ENCODE measurements at places on chromosomes 4 and X.

- no peaks in the 10 kb centered on the region for H3K27me3 ChIP-seq
- no peaks in the 10 kb centered on the region for H3K4me1 ChIP-seq
- H3K4me3 ChIP-seq: no peak overlapping the region
- no peak overlapping the region for H3K27ac ChIP-seq
These were observed 578.2 kb downstream of the FAM133A start for GRCh38 chrX:94252211-94252610.

GRCh38 chrX:41478381-41478911 is 31.3 kb downstream of the NYX start:
- H3K27ac ChIP-seq: no peak overlapping the region
- no peaks in the 10 kb centered on the region for H3K27me3 ChIP-seq
- H3K36me3 ChIP-seq: no peaks in the 10 kb centered on the region
- no peak for DNase-seq

DNA sequence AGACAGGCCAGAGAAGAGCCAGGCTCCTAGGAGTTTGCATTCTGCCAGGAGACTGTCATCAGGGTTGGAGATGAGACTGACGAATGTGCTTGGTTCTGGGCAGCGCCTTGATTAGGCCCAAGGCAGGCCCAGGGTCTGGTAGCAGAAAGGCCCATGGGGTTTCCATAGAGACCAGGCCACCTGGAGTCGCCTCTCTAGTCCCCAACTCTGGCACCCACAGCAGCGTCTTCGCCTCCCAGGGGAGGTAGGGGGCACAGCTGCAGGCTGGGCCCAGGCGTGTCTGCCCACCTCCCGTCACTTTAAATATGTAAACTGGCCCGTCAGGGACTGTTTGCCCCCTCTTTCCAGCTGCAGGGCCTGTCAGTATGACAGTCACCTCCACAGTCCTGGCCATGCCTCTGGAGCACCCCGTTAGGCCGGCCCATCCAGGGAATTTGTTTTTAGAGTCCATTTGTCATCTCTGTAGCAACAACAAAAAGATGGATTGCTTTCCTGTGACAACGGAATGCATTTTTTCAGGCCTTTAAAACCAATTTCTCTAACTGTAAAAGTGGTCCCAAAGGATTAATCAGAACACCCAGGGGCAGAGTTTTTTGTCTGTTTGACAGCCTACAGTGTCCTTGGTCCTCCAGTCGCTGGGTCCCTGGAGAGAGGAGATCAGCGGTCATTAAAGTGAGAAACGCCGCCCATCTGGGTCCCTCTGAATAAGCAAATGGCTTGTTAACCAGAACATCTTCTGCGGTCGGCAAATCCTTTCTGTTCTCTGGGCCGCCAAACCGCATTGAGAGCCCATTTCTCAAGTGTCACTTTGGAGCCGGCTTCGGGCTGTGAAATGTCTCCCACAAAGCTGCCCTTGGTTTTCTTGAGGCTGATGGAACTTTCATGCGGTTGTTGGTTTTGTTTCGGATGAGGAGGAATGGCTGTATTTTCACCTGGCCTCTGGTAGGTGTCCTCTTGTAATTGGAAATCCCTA is 153.0 kb upstream of the PSAPL1 start:
- peaks cover 6% of the 10 kb centered on the region for H3K27me3 ChIP-seq
- DNase-seq: no peak
- H3K4me3 ChIP-seq: no peak overlapping the region
- H3K4me1 ChIP-seq: peaks cover 2% of the 10 kb centered on the region
- H3K27ac ChIP-seq: no peak overlapping the region

DNA sequence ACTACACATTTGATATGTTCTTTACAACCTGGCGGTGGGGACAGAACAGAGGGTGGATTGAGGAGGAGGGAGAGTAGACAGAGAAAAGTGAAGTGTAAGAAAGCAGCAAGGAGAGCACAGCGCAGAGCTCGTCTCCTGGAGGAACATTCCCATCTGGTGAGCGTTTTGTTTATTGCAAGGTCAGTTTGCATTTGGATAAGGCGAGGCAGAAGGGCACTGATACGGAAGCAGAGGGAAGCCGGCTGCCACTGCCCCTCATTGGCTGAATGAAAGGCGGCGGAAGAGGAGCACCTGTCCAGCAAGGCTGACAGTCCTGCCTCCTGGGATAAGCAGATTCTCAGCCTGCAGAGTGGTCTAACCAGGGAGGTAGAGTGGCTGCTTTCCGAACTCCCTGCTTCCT is 83.2 kb downstream of the GPR143 start:
- peaks cover under 1% of the 10 kb centered on the region for H3K27me3 ChIP-seq
- no peak for DNase-seq
- no peak overlapping the region for H3K27ac ChIP-seq
- H3K4me3 ChIP-seq: no peak overlapping the region
- H3K4me1 ChIP-seq: no peaks in the 10 kb centered on the region

- DNase-seq: peak; percentile 15
- H3K27ac ChIP-seq: peak overlapping the region; percentile 98
- H3K36me3 ChIP-seq: no peaks in the 10 kb centered on the region
- peak overlapping the region; percentile 98 for H3K4me3 ChIP-seq
These were observed 712 bp downstream of the STX18 start for GRCh38 chr4:4541040-4541631.

DNA sequence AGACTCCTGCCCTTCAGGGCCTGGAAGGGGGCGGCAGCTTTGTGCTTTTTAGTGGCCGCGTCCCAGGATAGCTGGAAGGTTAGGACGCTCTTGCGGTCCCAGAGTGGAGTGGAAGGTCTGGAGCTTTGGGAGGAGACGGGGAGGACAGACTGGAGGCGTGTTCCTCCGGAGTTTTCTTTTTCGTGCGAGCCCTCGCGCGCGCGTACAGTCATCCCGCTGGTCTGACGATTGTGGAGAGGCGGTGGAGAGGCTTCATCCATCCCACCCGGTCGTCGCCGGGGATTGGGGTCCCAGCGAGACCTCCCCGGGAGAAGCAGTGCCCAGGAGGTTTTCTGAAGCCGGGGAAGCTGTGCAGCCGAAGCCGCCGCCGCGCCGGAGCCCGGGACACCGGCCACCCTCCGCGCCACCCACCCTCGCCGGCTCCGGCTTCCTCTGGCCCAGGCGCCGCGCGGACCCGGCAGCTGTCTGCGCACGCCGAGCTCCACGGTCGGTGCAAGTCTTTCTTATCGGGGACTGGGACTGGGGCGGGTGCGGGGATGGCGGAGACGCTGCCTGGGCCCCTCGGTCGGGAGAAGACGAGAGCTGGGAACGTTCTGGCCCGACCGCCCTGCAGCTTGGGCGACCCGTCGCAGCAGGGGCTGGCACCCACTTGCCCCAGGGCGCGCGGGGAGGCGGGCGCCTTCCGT is at the start of gene EDNRA:
Gene EDNRA, plus strand, starts transcription at position 207 of the 686 bp plus-strand sequence. CDS start 4,585 bp downstream, outside the sequence.
- H3K27me3 ChIP-seq: peaks cover 4% of the 10 kb centered on the region
- H3K27ac ChIP-seq: no peak within 1 kb of the TSS
- no peaks in the 10 kb centered on the region for H3K36me3 ChIP-seq
- DNase-seq: peak; percentile 51

- no peaks in the 10 kb centered on the region for H3K4me1 ChIP-seq
- H3K27ac ChIP-seq: no peak overlapping the region
- no peak overlapping the region for H3K4me3 ChIP-seq
- H3K36me3 ChIP-seq: no peaks in the 10 kb centered on the region
These were observed 19.5 kb upstream of the HADH start for GRCh38 chr4:107970063-107970798.

- H3K27ac ChIP-seq: no peak overlapping the region
- no peak for DNase-seq
- no peak overlapping the region for H3K4me3 ChIP-seq
- H3K4me1 ChIP-seq: no peaks in the 10 kb centered on the region
- H3K27me3 ChIP-seq: peaks cover 2% of the 10 kb centered on the region
These were observed 40.3 kb upstream of the TFDP3 start for GRCh38 chrX:133258481-133258880.

DNA sequence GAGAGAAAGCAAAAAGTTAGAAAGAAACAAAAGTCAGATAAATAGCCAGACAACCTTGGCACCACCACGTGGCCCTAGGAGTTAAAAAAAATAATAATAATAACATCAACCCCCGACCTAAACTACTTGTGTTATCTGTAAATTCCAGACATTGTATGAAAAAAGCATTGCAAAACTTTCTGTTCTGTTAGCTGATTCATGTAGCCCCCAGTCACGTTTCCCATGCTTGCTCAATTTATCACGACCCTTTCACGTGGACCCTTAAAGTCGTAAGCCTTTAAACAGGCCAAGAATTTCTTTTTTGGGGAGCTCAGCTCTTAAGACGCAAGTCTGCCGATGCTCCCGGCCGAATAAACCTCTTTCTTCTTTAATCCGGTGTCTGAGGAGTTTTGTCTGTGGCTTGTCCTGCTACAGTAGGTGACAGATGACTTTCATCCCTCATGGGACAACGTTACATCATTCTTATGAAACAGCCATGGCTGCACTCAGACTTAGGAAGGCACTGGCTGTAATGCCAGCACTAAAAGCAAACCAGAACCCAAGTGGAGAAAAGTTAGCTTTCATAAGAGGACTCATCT is 520 bp downstream of the ACOX3 start:
- H3K27ac ChIP-seq: peak overlapping the region; percentile 99
- H3K4me1 ChIP-seq: peaks cover 62% of the 10 kb centered on the region
- H3K4me3 ChIP-seq: peak overlapping the region; percentile 96
- H3K36me3 ChIP-seq: peaks cover 7% of the 10 kb centered on the region
- peaks cover 17% of the 10 kb centered on the region for H3K27me3 ChIP-seq

GRCh38 chrX:11597479-11597878 is 68.2 kb downstream of the ARHGAP6 start:
- H3K27ac ChIP-seq: no peak overlapping the region
- no peak for DNase-seq
- no peak overlapping the region for H3K4me3 ChIP-seq
- H3K36me3 ChIP-seq: no peaks in the 10 kb centered on the region

GRCh38 chrX:133444196-133444595 is 28.9 kb upstream of the GPC4 start:
- H3K27me3 ChIP-seq: no peaks in the 10 kb centered on the region
- no peaks in the 10 kb centered on the region for H3K36me3 ChIP-seq
- peaks cover 16% of the 10 kb centered on the region for H3K4me1 ChIP-seq
- H3K4me3 ChIP-seq: no peak overlapping the region

DNA sequence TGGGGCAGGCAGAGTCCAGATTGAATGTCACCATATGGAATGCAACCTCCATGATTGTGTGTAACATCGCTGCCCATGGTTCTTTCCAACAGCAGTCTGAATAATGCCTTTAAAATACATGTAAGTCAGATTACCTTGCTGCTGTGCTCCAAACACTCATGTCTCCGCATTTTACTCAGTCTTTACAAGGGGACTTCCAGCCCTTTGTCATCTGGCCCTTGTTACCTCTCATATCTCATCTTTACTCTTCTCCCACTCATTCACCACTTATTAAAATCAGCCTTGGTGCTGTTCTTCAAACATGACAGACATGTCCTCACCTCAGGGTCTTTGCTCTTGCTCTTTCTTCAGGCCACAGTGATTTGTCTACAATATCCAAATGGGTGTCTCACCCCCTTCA is 200.4 kb upstream of the GYPA start:
- no peak overlapping the region for H3K4me3 ChIP-seq
- no peaks in the 10 kb centered on the region for H3K27me3 ChIP-seq
- DNase-seq: no peak
- no peaks in the 10 kb centered on the region for H3K36me3 ChIP-seq
- peaks cover 11% of the 10 kb centered on the region for H3K4me1 ChIP-seq

DNA sequence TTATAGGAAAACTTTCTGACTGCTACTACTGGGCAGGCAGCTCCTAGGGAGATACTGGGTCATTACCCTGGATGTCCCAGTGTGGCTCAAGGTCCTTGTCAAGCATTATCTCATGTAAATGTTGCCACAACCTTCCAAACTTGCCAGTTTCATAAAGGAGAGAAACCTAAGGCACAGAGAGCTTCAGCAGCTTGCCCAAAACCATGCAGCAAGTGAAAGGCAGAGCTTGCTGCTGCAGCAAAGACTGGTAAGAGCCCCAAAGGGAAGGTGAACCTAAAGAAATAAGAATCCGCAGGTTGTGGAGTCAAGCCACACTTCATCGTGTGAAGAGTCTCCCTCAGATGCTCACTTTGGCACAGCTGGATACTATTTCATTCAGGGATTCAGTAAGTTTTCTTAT is 2.3 kb downstream of the MPP1 start:
- H3K4me1 ChIP-seq: peaks cover 26% of the 10 kb centered on the region
- H3K27ac ChIP-seq: no peak overlapping the region
- H3K36me3 ChIP-seq: no peaks in the 10 kb centered on the region

GRCh38 chrX:140510895-140511295 is 6.0 kb upstream of the SOX3 start:
- H3K27me3 ChIP-seq: peaks cover 13% of the 10 kb centered on the region
- no peaks in the 10 kb centered on the region for H3K36me3 ChIP-seq
- no peak overlapping the region for H3K27ac ChIP-seq
- no peak overlapping the region for H3K4me3 ChIP-seq

GRCh38 chr4:25128671-25129070 is 31.6 kb downstream of the SEPSECS start:
- H3K4me3 ChIP-seq: no peak overlapping the region
- H3K4me1 ChIP-seq: peaks cover 4% of the 10 kb centered on the region
- H3K27ac ChIP-seq: no peak overlapping the region
- DNase-seq: no peak

GRCh38 chr4:108511618-108512017 is 108.8 kb upstream of the RPL34 start:
- H3K4me3 ChIP-seq: no peak overlapping the region
- peaks cover 18% of the 10 kb centered on the region for H3K4me1 ChIP-seq
- no peaks in the 10 kb centered on the region for H3K36me3 ChIP-seq
- H3K27ac ChIP-seq: peak overlapping the region; percentile 13

DNA sequence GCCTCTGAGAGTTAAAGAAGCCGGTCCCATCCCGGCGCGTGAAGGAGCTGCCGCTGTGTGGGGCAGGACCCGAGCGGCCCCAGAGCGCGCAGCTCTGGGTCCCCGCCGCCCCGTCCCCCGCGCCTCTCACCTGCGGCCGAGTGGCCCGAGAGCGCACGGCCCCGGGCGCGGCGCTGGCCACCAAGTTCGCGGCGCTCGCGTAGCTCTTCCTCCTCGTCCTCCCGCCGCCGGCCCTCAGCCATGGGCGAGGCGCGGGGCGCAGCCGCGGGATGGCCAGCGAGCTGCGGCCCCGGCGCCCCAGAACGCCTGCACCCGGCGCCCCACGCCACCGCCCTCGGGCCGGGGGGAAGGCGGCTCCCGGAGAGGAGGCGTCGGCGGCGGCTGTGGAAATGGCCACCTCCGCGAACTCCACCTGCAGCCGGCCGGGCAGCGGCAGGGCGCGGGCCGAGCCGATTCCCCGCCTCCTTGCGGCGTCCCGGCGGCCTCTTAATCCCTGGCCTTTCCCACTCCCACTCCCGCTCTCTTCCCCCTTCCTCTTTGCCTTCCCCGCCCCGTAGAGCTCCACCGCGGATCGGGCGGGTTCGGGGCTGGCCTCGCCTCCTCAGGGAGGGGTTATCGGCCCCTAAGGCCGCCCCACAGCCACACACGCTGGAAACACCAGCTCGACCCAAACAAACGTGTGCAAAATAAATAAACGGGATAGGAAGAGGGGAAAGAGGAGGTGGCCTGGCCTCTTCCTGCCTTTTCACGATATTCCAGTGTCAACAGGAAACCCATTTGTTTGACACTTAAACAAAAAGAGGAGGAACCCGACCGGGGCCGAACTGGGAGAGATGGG is at the start of gene SH3D19:
Gene SH3D19, minus strand, starts transcription at position 495 of the 838 bp plus-strand sequence. Its CDS starts 253 bp downstream, at position 242.
- H3K27me3 ChIP-seq: peaks cover 8% of the 10 kb centered on the region
- H3K4me3 ChIP-seq: peak within 1 kb of the TSS; percentile 98
- H3K36me3 ChIP-seq: peaks cover 11% of the 10 kb centered on the region
- peak within 1 kb of the TSS; percentile 95 for H3K27ac ChIP-seq
- peak; percentile 82 for DNase-seq
- H3K4me1 ChIP-seq: peaks cover 39% of the 10 kb centered on the region

- H3K36me3 ChIP-seq: no peaks in the 10 kb centered on the region
- H3K27ac ChIP-seq: peak overlapping the region; percentile 99
- no peak overlapping the region for H3K4me3 ChIP-seq
- no peak for DNase-seq
These were observed 203.4 kb downstream of the ZNF674 start for GRCh38 chrX:46341767-46342322.
